ENCODE measurements at places on chromosomes 2 and 18. TPM values are rescaled to one million over a fixed set of nuclear protein-coding genes. Genes with fewer than 3 reads are reported as not detected.

The TBR1 gene
- total RNA-seq = not detected

DNA sequence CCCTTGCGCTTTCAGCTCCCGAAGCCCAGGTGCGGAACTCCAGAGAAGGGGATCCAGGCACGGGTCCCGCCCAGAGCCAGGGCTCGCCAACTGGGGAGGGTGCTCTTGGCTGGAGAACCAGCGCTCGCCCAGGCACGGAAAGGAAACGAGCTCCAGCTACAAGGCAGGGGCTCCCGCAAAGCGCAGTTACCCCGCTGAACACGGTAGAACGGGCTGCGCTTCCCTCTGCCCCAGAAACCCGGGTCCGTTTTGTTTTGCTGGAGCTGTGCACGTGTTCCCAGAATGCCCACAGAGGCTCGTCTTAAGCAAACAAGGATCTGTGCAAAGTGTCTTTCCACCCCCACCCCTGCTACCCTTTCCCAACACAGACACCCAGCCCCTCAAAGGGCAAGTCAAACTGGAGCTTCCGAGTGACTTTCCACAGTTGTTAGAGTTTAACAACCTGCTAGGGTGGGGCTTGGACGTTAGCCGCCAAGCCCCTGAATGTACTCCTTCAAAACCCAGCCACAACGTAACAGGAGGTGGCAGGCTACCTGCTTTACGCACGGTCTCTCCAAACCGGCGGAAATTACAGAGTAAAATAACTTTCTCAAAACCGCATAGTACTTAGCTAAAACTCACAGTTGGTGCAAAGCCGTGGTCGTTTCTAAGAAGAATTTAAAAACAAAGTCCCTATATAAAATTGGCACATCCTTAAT, 775 bp downstream of the RNF125 start:
- peak; percentile 34 for DNase-seq

DNA sequence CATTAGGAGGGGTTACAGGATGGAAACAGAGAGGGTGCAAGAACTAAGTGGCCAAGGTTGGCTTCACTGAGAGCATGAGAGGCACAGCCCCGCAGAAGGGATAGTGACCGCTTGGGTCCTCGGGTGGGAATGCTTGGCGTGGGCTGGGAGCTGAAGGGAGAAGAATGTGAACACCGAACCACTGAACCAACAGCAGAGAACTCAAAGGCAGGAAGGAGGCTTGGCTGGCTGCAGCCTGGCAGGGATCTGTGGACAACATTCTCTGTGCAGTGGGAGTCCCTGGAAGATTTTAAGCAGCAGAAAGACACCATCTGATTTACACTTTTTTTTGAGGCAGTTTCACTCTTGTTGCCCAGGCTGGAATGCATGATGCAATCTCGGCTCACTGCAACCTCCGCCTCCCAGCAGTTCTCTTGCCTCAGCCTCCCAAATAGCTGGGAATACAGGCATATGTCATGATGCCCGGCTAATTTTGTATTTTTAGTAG, 33.9 kb downstream of the SOWAHC start:
- peak; percentile 52 for DNase-seq

The KCNG3 gene
- under 0.01 TPM for total RNA-seq

GRCh38 chr2:46045888-46046287, 251.3 kb upstream of the EPAS1 start:
- no peak for DNase-seq

GRCh38 chr2:237626813-237627440, 460 bp upstream of the LRRFIP1 start:
- DNase-seq = no peak

The SAG gene
- total RNA-seq = not detected

The PER2 gene
- total RNA-seq = 2.1 TPM

DNA sequence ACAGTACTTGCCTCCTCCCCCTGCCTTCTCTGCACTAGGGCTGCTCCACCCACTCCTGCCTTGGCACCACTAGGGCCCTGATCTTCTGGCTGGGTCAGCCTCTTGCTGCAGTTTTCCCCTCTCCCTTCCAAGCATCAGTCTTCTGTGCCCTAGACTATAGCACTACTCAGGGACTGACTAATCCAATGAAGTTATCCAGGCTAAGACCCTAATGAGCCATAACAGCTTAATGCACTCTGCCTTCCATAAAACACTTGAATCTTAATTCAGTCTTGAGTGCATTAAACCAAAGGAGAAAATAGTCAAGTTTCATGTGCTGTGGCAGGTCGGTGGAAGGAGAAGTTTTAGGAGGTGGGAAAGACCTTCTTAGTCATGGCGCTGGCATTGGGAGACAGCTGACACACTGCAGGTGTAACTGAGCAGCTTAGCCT, 95.7 kb downstream of the BIN1 start:
- DNase-seq = no peak

DNA sequence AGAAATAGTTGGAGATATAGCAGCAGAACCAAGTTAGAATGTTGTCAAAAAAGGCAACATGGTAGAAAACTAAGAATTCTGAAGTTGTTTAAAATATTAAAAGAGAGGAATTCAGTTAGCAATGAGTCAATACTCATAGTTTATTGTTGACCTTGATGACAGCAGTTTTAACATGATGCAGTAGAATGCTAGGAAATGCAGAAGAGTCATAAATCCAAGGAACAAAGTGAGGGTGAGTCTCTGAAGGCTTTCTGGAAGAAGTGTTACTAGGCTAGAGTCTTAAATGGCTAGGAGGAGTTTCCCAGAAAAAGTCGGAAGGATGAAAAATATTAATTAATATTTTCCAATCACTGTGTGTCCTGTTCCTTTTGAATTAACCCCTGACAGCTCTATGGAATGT, 807.3 kb downstream of the TSN start:
- no peak for DNase-seq

DNA sequence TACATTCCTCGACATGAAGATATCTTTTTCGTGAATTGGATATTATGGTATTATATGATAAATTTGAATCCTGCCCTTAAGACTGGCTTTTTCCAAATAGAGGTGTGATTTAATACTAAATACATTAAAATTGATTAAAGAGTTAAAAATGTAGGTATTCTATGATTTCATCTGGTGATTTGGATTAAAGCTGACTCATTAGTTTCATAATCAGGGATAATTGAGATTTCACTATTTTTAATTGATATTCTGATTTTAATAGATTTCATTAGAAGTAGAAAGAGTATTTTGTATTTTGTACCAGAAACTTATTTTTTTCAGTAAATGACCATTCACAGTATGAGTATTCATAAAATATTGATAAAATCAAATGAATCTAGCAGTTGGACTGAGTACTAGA, 524.1 kb downstream of the PLCL1 start:
- DNase-seq = no peak

The PLEKHB2 gene
- total RNA-seq = 75.8 TPM

- DNase-seq = peak; percentile 79
These were observed 46.0 kb downstream of the LRRFIP1 start for GRCh38 chr2:237673130-237674001.

GRCh38 chr2:69616755-69617154, 26.8 kb downstream of the AAK1 start:
- no peak for DNase-seq

GRCh38 chr2:165961818-165962217, 8.2 kb upstream of the TTC21B start:
- DNase-seq = no peak

- no peak for DNase-seq
These were observed 424.2 kb downstream of the TGIF1 start for GRCh38 chr18:3874125-3874524.

DNA sequence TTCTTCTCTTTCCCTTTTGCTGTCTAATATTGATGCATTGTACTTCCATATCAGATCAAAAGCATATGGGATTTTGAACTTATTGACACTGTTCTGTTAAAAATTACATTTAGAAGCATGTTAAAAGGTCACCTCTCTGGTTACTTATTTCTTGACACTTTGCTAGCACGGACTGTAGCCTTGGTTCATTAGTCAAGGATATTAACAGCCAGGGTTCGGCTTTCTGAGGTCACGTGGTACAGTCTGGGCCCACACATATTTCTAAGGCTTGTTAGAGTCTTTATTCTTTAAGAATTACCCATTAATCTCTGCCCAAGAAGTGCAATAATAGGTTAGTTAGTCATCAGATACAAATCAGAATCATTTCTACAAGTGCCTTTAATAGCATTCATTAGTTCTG, 1035.8 kb upstream of the FANCL start:
- DNase-seq = no peak

GRCh38 chr18:40249390-40250080, 1705.5 kb upstream of the PIK3C3 start:
- peak; percentile 34 for DNase-seq

GRCh38 chr2:100747996-100748615, 71.8 kb upstream of the NPAS2 start:
- no peak for DNase-seq

DNA sequence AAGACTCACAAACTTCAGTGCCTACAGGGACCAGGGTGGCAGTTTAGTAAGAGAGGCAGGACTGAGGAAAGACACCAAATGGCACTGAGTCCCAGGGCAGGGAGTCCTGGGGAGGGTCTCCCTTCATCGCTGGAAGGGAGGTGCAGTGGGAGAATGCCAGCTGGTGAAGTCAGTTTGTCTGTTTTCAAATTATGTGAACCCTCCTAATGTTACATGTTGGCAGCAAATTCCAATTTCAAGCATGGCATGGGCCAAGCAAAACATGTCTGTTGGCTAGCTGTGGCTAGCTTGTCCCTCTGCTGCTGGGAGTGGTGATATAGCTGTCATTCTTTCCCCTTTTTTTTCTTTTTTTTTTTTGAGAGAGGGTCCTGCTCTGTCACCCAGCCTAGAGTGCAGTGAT, 55.9 kb upstream of the HAAO start:
- no peak for DNase-seq

- DNase-seq = peak; percentile 81
These were observed at the start of gene SMAD2 for GRCh38 chr18:47930199-47930930. Gene SMAD2, minus strand, starts transcription at chr18:47930659. Its CDS starts 33,903 bp downstream, at chr18:47896756.

GRCh38 chr2:27664154-27664574, 475 bp downstream of the SLC4A1AP start:
- DNase-seq = no peak

The PROC gene
- total RNA-seq = not detected

DNA sequence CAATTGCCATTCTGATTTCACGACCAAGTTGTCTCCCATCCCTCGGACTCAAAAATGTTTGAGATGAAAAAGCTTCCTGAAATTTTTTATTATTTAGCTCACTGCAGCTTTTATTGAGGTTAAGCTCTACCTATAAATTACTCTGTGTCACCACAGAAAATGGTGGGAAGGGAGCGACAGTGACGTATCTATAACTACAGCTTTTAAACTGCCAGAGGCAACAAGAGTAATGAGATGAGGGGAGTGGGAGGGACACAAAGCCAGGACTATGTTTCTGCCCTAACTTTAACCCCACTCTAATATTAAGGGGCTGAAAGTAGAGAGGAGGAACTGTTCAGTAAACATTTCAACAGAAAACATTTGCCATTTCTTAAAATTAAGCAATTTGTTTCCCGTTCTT, 37.4 kb downstream of the SMAD2 start:
- no peak for DNase-seq

- no peak for DNase-seq
These were observed 245.7 kb upstream of the RND3 start for GRCh38 chr2:150733051-150733618.

The BMP10 gene
- not detected for total RNA-seq

The RAX gene
- not detected for total RNA-seq

- no peak for DNase-seq
These were observed 2.5 kb upstream of the TTLL4 start for GRCh38 chr2:218708086-218708485.

The ELOA2 gene
- not detected for total RNA-seq

The QPCT gene
- 3.9 TPM for total RNA-seq

GRCh38 chr2:201622306-201622970, 20.9 kb downstream of the TMEM237 start:
- peak; percentile 55 for DNase-seq

GRCh38 chr2:128444121-128444771, 125.6 kb upstream of the HS6ST1 start:
- no peak for DNase-seq

- no peak for DNase-seq
These were observed 12.8 kb downstream of the CD302 start for GRCh38 chr2:159785195-159785594.

GRCh38 chr2:8848328-8849100, 11.1 kb upstream of the KIDINS220 start:
- no peak for DNase-seq

DNA sequence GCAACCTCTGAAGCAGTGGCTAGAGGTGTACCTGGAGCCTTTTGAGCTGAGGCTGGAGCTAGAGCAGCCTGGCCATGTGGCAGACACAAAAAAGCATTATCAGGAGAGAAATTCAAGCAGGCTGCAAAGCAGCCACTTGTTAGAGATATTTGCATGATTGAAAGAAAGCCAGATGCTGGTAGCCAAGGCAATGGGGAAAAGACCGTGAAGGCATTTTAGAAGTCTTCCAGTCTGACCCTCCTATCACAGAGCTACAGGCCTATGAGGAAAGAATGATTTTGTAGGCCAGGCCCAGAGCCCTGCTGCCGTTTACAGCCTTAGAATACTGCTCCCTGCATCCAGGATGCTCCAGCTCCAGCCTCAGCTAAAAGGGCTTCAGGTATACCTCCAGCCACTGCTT, 41.4 kb upstream of the TNP1 start:
- DNase-seq = no peak

The IL18R1 gene
- 5.4 TPM for total RNA-seq

The DCDC2C gene
- not detected for total RNA-seq

The MLPH gene
- 8.2 TPM for total RNA-seq

The LINC00305 gene
- not detected for total RNA-seq

DNA sequence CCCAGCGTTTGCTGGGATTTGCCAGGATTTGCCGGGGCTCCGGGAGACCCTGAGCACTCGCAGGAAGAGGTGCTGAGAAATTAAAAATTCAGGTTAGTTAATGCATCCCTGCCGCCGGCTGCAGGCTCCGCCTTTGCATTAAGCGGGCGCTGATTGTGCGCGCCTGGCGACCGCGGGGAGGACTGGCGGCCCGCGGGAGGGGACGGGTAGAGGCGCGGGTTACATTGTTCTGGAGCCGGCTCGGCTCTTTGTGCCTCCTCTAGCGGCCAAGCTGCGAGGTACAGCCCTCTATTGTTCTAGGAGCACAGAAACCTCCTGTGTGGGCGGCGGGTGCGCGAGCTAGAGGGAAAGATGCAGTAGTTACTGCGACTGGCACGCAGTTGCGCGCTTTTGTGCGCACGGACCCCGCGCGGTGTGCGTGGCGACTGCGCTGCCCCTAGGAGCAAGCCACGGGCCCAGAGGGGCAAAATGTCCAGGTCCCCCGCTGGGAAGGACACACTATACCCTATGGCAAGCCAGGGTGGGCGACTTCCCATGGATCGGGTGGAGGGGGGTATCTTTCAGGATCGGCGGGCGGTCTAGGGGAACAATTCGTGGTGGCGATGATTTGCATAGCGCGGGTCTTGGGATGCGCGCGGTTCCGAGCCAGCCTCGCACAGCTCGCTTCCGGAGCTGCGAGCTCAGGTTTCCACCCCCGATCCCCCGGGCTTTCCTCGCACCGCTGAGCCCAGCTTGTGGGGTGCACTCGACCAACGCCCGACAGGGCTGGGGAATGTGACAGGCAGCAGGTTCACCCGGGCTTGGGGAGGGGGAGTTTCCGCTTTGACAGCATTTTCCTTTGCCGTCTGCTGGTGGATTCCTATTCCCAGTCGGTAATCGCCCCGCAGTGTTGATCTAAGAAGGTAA, 2.8 kb downstream of the ONECUT2 start:
- peak; percentile 57 for DNase-seq

All from fibroblast of lung (primary cell).